ENCODE measurements at places on chromosomes 12 and 14.

- no peak for DNase-seq
Observed at GRCh38 chr14:64000749-64001148, 147.9 kb downstream of the SYNE2 start.

DNA sequence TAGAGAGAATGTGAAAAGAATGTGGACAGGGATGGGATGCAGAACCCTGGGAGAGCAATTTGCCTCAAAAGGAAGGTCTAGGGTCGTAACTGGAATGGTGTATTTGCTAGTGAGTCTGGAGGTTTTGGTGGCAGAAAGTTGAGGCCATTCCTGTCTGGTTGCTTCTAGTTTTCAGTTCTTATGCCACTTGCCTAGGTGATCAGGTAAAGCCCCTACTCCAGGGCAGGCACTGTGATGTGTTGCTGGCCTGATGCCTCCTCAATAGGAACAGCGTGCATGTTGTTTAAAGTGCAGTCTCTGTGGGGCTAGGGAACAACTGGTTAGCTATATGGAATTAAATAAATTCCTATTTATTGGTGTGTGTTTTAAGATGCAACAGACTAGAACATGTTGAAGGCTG is 6.4 kb downstream of the OS9 start:
- DNase-seq: no peak

DNA sequence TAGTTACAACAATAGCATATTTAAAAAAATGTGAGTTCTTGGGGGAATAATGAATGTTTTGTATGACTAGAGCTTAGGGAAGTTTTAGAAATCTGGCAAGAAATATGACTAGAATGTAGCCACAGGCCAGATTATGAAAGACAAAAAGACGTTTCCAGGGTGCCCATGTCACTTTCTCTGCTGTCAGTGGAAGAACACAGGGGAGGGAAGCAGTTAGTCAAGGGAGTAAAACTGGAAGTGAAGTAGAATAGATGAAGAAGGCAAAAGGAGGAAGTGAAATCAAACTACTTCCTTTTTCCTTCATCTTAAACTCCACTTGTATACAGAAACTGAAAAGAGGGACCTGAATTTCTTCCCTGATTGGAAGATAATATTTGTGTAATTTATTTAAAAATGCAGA is 81.2 kb upstream of the ATP2B1 start:
- DNase-seq: no peak

- DNase-seq: no peak
Observed at GRCh38 chr12:13504736-13505135, 308.2 kb downstream of the EMP1 start.

- peak; percentile 22 for DNase-seq
Observed at GRCh38 chr12:101414533-101415119, 7.1 kb upstream of the ARL1 start.

DNA sequence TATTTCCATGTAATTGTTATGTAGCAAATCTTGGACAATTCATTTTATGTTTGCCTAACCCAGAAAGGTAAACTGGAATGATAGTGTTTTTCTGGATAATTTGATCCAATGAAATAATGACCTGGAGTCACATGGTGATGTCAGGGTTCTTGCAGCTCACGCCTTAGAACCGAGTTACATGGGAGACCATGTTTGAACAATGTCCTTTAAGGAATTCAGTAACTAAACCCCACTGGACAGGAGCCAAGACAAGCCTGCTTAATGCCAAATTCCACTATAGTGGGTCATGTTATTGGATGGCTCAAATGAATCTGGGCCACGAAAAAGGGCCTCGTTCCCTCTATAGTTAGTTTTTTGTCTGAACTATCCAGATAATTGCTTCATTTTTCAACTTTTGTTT is 255.8 kb upstream of the HMGA2 start:
- no peak for DNase-seq

GRCh38 chr12:132146772-132147422 is 2.6 kb downstream of the NOC4L start:
- DNase-seq: no peak

- no peak for DNase-seq
Observed at GRCh38 chr14:55361190-55361589, 50.4 kb downstream of the ATG14 start.

DNA sequence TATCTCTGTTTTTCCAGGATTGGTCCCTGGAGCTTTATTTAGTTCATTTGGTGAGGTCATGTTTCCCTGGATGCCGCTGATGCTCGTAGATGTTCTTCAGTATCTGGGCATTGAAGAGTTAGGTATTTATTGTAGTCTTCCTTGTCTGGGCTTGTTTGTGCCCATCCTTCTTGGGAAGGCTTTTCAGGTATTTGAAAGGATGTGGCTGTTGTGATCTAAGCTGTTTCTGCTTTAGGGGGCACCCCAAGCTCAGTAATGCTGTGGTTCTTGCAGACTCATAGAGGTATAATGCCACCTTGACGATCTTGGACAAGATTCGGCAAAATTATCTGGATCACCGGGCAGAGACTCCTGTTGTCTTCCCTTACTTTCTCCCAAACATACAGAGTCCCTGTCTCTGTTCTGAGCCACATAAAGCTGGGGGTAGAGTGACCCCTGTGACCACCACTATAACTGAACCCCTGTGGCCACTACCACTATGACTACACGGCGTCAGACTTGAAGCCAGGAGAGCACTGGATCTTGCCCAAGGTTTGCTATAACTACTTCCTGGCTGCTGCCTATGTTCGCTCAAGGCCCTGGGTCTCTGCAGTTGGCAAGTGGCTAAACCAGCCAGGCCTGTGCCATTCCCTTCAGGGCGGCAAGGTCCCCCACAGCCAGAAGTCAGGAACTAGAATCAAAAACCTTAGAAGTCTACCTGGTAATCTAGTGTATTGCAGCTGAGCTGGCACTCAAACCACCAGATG is 40.9 kb downstream of the FGD4 start:
- DNase-seq: no peak

DNA sequence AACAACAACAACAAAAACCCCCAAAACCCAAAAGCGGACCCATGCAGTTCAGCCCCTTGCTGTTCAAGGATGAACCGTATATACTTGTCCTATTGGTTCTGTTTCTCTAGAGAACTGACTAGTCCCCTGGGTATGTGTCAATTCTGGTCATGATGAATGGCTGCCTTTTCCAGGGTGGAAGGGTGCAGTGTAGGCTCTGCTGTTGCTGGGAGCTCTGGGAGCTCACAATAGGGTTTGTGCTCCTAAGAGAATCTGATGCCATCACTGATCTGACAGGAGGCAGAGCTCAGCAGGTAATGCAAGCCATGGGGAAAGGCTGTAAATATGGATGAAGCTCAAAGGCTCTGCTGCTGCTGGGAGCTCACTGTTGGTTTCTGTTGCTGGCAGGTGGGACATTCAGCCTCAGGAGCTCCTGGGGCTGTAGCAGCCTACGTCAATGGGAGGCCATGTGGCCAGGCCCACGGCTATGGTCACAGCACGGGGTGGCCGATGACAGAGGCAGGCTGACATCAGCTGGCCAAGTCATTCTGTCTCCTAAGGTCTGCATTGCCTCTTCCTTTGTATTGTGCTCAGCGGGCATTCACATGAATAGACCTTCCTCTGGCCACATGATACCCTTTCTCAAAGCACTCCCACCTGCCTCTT is 37.9 kb downstream of the DLK1 start:
- DNase-seq: no peak

- DNase-seq: no peak
Observed at GRCh38 chr14:22384167-22384549, 204.9 kb downstream of the DAD1 start.

DNA sequence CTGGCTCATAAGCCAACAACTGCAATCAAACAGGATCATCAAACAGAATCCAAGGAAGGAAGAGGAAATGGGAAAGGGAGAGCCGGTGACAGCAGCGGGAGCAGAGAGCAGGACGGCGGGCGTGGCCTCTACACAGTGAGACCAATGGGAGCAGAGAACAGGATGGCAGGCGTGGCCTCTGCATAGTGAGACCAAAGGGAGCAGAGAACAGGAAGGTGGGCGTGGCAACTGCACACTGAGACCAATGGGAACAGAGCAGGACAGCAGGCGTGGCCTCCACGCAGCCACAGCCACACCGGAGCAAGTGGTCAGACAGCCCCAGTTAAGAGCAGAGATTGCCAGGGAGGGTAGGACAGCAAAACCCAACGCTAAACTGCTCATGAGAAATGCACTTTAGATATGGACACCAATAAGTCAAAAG is 16.4 kb downstream of the LRCOL1 start:
- no peak for DNase-seq

GRCh38 chr12:119069147-119069642 is 87.9 kb downstream of the SRRM4 start:
- DNase-seq: no peak

DNA sequence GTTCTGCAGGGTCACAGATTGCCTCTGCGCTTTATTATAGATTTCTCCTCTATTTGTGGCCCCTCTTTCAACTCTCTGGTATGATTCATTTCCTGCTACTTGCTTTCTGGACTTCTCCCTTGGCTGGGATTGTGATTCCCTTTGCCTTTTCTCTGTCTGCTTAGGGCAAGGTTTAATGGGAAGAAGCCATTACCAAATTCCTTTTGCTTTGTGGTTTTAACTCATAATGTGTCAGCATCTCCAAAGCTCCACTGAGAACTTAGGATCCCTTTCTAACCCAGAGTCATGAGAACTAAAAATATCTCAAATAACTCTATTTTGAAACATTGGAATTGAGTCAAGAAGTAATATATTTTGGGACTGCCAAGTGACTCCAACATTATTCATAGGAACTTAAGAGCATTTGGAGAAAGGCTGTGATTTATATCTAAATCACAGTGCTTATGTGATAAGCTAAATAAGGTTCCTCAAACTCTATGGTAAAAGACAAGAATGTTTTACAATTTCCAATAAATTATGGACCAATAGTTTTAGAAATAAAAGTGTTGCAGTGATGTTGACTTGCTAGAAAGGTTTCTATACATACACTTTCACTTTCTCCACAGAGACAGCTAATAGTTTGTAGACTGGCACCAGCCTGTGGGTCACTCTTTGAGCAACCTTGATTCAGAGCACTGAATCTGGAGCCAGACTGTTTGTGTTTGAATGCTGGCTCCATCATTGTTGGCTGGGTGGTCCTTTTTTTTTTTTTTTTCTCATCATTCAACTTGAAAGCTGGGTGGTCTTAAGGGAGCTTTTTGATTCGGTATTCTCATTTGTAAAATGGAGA is 93.9 kb downstream of the DACT1 start:
- DNase-seq: no peak

DNA sequence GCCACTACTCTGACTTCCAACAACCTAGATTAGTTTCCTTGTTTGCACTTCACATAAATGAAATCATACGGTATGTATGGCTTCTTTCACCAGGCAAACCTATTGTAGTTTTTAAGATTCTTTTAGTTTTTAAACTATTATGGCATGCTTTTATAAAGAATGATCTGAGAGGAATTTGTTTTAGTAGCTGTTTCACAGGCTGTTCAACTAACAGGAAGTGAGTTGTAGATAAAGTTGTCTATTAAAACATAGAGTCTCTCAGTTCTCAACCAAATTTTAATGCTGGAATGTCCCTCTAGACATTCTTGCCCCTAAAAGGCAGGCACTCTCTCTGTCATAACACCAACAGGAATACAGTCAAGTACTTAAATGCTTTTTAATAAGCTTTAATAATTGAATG is 102.7 kb upstream of the DACT1 start:
- no peak for DNase-seq

DNA sequence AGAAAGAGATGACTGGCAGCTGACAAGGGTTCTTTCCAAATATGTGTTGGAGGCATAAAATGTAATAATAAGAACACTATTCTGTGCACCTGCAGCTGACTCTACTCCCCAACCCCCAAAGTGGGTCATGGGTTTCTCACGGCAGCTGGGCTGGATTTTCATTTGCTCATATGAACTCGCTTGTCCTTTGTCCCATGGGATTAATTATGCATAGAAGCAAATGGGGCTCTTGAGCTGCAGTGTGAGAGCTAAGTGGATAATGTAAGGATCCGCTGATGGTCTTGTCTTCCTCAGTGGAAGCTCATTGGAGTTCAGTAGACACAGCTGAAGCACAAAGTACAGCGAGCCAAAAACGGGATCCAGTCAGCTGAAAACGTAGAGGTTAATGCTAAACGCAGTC is 46.3 kb downstream of the TTC8 start:
- no peak for DNase-seq

DNA sequence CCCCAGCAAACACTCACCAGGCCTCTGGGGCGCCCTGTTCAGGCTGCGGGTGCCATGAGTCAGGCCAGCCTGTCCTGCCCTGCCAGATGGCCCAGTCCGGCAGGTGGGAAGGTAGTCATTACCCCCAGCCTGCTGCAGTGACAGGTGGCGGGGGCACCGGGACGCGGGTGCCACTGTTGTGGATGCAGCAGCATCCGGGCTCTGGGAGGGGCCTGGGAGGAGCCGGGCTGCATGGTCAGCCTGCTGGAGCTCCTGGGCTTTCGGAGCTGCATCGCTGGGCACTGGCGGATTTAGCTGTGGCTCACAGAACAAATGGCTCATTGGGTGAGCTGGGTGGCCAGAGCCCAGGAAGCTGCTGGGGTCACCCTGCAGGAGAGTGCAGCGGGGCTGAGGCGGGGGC is 13.5 kb downstream of the CEP170B start:
- DNase-seq: no peak

DNA sequence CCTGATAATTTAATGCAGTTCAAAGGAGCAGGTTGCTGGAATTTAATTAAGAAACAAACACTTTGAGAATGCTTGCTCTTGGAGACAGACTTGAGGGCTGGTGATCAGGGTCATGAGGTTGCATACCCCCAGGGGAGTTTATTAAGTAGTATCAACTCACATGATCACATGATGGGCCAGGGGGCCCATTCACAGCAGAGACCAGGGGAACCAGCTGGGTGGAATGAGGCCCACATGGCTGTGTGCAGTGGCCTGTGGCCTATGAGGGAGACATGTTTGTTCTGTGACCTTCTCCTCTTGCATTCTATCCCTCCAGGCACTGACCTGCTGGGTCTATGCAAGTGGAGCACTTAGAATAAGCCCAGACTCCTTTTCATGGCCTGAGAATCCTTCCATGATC is 266.6 kb upstream of the PWP1 start:
- DNase-seq: no peak

- no peak for DNase-seq
Observed at GRCh38 chr12:105742567-105742874, 396.2 kb downstream of the NUAK1 start.

DNA sequence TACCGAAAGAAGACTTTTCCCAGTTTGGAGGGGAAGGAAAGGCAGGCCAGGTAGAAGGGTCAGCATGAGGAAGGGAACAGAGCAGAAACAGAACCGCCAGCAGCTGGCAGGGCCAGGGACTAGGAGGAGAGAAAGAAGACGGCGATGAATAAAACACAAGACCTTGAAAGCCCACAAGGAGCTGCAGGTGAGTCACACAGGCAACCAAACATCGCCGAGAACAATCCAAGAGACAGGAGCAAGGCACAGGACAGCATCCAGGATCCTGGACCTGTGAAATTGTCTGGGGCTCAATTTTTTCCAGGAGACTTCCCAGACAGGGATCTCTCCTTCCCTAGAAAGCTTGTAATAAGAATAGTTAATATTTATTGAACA is 47.3 kb downstream of the NUAK1 start:
- no peak for DNase-seq
